ENCODE measurements at places on chromosomes 2 and 18.
A peak's percentile ranks its signal among the peaks of the same experiment; 100 is the strongest.

GRCh38 chr2:128834880-128835252 is 516.2 kb upstream of the HS6ST1 start:
- no peak for DNase-seq

DNA sequence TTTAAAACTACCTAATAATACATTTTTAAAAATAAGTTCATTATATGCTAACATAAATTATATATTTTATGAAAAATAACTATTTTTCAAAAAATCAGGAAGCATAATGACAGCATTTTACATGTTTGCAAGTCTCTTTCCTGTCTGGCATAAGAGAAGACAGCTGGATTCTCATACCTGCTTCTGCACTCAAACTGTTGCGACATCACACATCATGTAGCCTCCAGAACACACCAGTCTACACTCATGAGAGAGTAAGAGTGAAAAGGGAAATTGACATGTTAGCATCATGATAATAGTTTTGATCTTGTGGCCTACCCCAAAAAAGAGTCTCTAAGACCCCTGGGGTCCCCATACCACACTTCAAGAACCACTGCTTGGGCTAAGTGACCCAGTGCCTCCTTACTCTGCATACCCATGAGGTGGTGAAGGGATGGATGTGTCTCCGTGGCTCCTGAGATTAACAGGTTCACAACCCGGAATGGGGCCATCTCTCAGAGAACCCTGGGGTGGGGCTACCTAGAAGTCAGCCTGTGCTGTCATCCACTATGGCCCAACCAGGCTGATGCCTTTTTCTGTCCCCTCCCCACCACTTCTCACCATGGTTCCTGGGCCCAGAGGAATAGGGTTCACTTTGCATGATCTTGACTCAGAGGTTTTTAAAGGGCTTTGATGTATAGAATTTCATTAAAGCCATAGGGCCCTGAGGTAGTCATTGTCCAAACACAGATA is 102.6 kb upstream of the DAPL1 start:
- DNase-seq = no peak

- no peak for DNase-seq
These were observed 97.7 kb downstream of the TWIST2 start for GRCh38 chr2:238945433-238946150.

DNA sequence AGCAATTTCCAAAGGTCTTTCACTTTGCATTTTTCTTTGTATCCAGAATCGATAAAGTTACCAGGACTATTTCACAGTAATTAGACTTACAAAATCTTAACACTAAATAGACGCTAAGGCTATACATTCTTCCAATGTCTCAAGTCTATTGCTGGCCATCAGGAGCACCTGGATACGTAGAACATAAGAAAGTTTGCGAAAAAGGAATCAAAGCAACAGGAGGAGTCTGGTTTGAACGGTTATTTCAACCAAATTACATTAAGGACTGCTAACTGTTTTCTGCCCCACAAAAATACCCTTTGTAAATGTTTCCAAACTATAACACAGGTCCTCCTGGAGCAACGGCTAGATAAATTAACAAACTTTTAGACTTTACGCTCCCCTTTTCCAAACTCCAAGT is 1.4 kb upstream of the HNRNPA3 start:
- DNase-seq = no peak

DNA sequence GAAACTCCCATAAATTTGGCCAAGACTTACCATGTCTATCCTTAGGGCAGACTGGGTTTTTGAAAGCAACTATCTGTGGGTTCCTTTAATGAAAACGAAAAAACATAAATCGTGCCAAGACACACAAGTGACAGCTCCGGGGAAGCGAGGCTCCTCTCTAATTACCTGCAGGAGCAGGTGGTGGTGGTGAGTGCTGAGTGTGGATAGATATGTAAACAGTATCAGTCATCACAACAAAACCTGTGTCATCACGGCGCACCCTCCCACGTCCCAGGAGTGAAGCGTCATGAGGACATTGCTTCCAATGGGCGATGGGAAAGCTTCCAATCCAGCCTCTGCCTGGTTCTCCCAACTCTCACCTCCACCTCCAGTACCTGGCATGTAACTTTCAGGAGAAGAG is 31.3 kb downstream of the ACKR3 start:
- DNase-seq = no peak

DNA sequence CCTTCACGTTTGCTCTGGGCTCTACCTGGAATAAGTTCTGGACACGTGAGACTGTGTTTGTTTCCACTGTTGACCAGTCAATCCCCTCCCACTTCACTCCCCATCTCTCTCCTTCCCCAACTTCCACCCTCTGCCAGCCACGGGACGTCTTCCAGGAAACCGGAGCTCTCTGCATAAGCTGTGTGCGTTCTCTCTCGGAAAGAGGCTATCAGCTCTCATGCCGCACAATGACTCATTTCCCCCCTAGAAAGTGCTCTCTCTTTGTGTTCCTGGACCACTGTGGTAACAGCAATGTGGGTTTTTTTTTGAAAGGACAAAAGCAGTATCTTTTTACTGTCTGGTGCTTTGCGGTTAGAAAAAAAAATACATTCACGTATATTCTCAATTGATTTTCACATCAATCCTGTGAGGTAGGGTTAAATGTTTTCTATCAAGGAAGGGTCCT is 10.2 kb downstream of the PROKR1 start:
- DNase-seq = peak; percentile 47

GRCh38 chr2:38718601-38719000 is 32.6 kb downstream of the SRSF7 start:
- no peak for DNase-seq

DNA sequence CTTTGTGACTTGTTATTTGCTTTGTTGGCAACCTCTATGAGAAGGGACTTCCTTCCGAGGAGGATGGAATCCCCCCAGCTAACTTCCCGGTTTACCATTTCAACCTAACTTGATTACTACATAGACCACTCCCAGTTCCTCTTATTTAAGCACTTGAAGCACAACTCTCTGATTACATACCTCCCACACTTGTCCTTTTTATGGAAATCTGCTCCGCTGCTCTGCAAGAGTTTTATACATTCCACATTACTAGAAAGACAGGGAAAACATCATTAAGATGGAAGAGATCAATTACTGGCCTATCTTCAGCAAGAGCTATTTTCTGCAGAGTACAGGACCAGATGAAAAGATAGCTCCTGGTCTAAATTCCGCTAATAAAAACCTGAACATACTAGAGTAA is 160.0 kb upstream of the PGAP1 start:
- DNase-seq = no peak

GRCh38 chr2:55627915-55628314 is 10.5 kb upstream of the PPP4R3B start:
- no peak for DNase-seq

DNA sequence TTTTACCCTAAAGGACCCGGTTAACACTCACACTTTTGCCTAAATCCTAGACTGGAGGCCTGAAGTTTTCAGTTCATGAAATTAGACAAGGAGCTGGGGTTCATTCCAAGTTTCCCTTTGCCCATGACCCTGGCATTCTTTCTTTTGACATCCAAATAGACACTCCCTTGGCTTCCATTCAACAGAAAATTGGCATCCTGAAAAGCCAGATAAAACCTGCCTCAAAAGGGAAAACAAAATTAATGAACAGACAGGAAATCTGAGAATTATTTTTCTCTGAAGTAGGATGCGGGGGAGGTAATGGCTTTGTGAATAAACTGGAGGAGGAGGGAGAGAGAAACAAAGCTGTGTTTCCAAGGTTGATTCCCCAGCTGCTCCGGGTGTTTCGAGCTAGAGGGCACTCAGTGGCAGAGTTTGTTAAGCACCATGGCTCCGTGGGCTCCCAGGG is 41.0 kb downstream of the SPP2 start:
- no peak for DNase-seq

- DNase-seq = no peak
These were observed 26.5 kb downstream of the NFATC1 start for GRCh38 chr18:79422022-79422782.

DNA sequence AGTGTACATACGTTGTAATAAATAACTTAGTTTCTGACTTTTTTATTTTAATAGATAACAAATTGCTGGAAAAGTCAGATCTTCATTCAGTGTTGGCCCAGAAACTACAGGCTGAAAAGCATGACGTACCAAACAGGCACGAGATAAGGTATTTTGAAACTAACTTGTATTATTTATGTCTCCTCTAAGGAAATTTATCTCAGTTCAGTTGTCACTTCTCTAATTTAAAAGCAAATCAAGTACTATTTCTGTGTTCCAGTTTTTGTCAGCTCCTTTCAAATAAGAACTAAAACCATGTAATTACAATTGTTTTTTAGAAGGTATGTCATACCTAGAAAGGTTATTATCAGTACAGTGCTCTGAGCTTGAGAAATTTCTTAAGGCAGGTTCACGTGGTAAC is 4.6 kb downstream of the ATG16L1 start:
- no peak for DNase-seq

DNA sequence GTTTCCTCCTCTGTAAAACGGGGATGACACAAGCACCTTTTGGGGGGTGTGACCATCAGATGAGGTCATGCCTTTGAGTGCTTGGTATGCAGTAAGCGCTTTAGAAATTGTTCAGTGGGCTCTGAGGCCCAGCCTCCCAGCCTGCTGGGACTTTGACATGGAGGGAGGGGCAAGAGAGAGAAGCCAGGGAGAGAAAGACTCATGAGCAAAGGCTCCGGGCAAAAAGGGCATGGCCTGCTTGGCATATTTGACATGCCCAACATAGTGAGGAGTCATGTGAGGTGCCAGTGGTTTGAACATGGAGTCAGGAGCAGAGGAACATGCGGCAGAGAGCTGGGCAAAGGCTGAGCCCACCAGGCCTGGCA is 14.0 kb downstream of the TNS1 start:
- DNase-seq = no peak

DNA sequence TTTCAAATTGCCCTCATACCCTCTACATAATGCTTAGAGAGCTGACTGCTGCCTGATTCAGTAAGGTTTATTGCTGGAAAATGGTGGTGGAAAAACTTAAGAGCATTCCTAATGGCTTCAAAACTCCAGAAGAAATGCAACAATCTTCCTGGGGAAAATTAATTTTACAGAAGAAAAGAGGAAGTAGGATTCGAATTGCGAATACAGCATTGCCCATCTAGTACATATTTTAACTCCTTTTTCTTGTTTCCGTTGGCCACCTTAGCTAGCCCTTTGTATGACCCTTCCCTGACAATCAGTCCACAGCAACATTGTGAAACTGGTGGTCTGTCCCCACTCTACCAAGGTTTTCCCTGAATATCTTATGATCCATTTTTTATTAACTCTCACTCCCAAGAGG is 224.7 kb downstream of the MTX2 start:
- DNase-seq = no peak

GRCh38 chr2:219358170-219359075 is 25.9 kb upstream of the RESP18 start:
- DNase-seq = no peak

GRCh38 chr2:16201848-16202247 is 261.5 kb downstream of the MYCN start:
- DNase-seq = no peak

DNA sequence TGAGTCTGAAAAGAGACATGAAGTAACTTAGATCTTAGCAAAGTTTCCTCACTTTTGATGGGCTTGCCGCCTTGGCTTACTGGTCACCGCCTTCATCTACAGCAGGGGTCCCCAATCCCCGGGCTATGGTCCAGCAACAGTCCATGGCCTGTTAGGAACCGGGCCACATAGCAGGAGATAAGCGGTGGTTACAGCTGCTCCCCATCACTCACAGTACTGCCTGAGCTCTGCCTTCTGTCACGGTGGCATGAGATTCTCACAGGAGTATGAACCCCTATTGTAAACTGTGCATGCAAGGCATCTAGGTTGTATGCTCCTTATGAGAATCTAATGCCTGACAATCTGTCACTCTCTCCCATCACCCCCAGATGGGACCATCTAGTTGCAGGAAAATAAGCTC is 72.9 kb downstream of the BIN1 start:
- DNase-seq = no peak

- DNase-seq = no peak
These were observed 79.6 kb downstream of the GAREM1 start for GRCh38 chr18:32391126-32391525.

GRCh38 chr2:6202756-6203155 is 510.6 kb downstream of the SOX11 start:
- DNase-seq = no peak

DNA sequence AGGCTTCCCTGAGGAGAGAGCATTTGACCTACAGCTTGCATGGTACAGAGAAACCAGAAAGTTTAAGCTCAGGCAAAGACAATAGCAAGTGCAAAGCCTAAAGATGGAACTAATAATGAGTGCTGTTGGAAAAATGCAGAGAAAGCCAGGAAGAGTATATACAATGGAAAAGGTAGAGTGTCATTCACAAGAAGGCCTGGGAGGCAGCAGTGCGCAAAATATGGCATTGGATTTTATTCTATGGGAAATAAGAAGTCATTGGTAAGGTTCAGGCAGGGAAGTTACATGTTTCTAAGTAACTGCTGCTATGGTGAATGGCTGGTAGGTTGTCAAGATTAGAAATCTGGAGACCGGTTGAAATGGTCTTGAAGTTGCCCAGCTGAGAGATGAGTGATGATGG is 2167.3 kb upstream of the CELF4 start:
- DNase-seq = no peak

GRCh38 chr2:102749938-102750337 is 11.9 kb upstream of the TMEM182 start:
- no peak for DNase-seq

DNA sequence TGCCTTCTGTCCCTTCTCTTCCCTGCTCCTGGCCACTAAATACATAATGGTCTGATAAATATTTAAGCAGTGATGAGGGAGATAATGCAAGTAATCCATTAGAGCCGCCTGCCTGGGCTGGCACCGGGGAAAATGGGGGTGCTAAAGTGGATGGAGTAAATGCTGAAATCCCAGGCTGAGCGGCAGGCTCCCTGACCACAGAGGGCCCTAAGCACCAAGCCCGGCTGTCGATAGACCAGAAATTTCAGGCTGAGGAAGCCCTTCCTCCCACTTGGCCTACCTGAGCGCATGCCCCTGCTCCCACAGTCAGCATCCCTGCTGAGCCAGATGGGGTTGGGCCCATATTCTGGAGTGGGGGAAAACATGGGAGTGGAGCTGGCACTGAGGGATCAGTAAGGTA is 197.5 kb upstream of the SKOR2 start:
- DNase-seq = no peak

DNA sequence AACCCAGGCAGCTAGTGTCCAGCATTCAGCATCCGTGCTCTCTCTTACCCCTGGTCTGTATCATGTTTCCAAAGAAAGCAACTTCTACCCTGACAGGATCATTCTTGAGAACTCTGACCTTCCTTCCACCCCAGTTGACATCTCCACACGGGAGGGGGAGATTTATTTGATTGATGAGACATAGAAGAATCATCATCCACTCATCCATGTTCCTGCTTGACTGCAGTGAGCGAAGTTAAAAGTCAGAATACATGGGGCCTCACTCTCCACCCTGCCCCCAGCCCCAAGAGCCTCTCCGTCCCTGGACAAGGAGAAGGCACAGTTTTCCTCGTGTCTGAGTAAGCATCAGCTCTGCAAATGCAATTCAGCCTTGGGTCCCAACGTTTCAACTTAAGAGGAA is 356.0 kb upstream of the TNP1 start:
- DNase-seq = no peak

- no peak for DNase-seq
These were observed 47.5 kb upstream of the TXNDC2 start for GRCh38 chr18:9838144-9838877.

All from stimulated activated CD4-positive, alpha-beta T cell treated with anti-CD3 and anti-CD28 coated beads, Interleukin-2, amount 100 ng/mL, for 24 hours (primary cell).